PC-9 (cell line): ENCODE measurements at places on chromosomes 7 and 10.

GRCh38 chr10:113273181-113274163 is 279.4 kb upstream of the HABP2 start:
- DNase-seq, result no peak

- DNase-seq, result no peak
Measured at GRCh38 chr7:409339-410281, 110.0 kb downstream of the PDGFA start.

GRCh38 chr10:126394948-126395347 is 6.7 kb upstream of the ADAM12 start:
- DNase-seq, result no peak

DNA sequence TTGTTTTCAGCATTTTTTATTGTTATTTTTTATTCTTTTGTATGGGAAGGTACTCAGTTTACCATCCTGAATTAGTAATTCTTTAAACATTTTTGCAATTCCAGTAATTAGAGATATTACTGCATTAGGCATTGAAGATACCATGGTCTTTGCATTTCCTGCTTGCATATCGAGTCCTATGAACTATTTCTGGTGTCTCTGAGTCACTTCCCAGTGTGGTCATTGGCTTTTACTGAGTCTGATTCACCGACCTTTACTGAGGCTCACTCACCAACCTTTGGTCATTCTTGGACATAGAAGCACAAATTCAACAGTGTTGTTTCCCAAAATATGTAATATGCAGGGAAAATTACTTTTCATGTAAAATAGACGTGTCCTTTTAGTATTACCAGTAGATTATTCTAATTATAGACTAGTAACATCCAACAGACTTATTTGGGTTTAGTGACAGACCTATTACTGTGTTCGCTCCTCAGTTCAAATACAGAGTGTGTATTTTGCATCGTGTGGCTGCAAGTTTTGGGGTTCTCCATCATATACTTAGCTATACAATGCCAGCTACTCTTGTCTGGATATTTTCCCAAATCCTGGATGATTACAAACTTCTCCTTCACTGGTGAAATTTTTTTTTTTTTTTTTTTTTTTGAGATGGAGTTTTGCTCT is 180.7 kb upstream of the PRSS1 start:
- peak; percentile 77 for DNase-seq

DNA sequence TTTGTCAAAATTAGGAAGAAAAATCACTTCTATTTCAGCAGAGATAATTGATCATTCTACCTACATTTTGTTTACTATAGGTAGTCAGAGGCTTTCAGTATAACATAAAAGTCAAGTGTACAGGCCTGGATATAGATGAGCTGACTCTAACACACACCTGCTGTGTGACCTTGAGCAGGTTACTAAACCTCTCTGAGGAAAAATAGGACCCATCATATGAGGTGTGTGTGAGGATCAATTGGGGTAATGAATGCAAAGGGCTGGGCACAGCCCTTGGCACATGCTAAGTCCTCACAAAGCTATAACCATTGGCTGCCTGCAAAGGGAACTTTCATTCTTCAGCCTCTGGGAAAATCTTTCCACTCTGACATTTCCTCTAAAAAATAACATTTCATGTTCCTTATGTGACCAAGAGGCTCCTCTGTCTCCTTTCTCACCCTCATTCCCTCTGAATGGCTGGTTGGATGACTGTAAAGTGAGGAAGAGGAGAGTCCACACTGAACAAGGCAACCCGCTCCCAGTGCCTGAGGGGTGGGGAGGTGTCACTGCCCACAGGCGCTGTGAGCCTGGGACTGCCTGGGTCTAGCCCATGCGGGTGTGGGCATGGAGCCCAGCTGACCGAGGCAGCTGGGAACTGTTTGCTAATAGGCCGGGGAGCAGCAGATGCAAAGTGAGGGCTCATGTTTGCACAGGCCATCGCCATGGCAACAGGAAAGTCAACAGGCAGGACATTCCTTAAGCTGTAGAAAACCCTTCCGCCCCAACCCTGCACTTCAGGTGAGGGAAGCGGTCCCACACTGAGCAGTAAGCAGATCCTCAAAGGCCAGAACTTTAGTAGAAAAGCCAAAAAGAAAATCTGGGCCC is 36.8 kb downstream of the MYOF start:
- peak; percentile 92 for DNase-seq

- no peak for DNase-seq
Measured at GRCh38 chr7:4042402-4043045, 639.6 kb upstream of the FOXK1 start.

GRCh38 chr10:110530131-110530831 is 32.6 kb downstream of the DUSP5 start:
- DNase-seq, result peak; percentile 81

- no peak for DNase-seq
Measured at GRCh38 chr10:15223174-15223573, 54.7 kb upstream of the NMT2 start.
